Stimulated activated CD4-positive, alpha-beta T cell treated with anti-CD3 and anti-CD28 coated beads, Interleukin-1b, Interleukin-23, amount 100 ng/mL, for 1 hour (primary cell): ENCODE measurements at places on chromosomes 7 and 10.

GRCh38 chr10:91759581-91759986 lies 38.6 kb upstream of the TNKS2 start:
- DNase-seq = no peak

DNA sequence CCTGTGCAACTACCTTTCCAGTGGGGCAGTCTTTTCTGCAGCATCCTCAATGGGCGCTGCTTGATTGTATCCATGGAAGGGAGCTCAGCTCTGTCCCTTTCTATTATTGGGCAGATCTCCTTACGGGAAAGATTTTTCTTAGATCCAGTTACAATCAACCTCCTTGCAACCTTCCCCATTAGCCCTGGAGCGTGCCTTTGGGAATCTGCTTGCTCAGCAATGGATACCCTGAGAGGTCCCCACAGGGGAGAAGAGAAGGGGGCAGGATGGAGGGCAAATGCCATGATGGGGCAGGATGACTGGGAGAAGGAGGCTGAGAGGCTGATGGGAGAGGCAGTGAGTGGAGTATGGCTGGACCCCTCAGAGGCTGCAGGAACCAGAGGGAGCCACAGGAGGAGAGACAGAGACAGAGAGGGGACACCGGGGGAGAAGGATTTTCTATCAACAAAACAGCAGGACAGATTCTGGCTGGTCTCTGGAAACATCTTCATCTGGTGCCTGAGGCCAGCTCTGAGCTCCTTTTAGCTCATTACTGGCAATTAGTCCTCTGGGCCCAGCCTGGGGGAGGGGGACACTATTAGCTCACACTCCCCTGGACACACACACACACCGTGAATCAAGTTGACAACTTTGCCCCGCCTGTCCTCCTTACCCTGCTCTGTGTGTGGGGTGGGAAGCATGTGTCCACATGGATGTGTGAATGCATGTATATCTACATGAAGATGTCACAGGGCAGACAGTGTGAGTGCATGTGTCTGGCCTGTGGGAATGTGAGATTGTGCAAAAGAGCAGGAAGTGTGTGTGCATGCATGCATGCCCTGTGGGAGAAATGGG lies 80.8 kb upstream of the PAX2 start:
- no peak for DNase-seq

DNA sequence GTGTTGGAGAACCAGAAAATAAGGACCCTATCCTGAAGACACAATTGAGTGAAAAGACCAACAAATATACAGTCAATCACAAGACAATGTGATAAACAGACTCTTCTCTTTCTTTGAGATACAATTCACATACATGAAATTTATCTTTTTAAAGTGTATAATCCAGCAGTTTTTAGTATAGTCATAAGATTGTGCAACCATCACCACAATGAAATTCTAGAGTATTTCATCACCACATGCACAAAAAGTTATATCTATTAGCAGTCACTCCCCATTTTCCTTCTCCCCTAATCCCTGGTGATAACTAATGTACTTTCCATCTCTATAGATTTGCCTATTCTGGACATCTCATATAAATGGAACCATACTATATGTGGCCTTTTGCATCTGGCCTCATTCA lies 8.2 kb upstream of the SORBS1 start:
- no peak for DNase-seq

GRCh38 chr7:13910805-13911551 lies 78.5 kb downstream of the ETV1 start:
- no peak for DNase-seq

- DNase-seq = no peak
Observed at GRCh38 chr10:811379-812175, 119.9 kb downstream of the LARP4B start.

DNA sequence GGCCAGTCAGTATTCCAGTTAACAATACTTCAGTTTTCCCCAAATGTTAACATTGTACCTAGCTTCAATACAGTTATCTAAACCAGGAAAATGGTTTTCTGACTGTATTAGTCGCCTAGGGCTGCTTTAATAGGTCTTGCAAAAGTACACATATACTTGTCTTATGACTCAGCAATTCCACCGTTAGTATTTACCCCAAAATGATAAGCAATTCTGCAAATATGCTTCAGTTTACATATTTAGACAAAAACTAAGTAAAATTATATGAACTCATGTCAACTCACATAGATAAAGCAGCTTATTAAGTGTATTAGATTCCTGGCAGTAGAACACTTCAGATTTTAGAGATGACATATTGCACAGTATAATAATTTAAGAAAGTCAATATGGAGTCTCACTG lies 363.3 kb downstream of the ARL4A start:
- DNase-seq = no peak

DNA sequence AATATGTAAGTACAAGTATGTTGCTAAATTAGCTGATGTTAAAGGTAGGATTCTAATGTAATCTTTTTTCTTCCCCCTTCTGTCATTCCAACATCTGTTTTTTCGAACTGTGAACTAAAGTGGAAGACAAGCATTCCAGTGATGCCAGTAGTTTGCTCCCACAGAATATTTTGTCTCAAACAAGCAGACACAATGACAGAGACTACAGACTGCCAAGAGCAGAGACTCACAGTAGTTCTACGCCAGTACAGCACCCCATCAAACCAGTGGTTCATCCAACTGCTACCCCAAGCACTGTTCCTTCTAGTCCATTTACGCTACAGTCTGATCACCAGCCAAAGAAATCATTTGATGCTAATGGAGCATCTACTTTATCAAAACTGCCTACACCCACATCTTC lies 62.7 kb downstream of the WAC start:
- DNase-seq = no peak

DNA sequence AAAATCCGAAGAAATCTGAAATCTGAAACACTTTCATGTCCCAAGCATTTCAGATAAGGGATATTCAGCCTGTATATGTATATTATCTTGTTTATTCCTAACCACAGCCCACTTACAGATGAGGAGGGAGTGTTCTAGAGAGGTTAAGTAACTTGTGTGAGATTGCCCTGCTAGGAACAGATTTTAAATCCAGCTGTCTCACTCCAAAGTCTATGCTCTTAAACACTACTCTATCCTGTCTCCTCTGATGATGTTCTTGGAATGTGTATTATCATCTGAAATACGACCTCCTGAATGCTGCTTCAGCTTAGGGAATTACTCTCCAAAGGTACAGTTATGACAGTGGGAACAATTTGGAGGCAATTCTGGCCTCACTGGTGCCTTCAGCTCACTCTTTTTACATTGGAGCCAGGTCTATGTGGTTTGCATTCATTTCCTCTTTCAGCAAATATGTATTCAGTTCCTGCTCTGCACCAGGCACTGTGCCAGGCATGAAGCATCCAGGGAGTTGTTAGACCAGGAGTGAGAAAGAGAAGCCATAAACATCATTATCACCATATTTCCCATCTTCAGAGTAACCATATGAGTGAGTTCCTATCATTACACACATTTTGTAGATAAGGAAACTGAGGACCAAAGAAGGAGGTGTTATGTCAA lies 70.2 kb downstream of the NOC3L start:
- DNase-seq = no peak

DNA sequence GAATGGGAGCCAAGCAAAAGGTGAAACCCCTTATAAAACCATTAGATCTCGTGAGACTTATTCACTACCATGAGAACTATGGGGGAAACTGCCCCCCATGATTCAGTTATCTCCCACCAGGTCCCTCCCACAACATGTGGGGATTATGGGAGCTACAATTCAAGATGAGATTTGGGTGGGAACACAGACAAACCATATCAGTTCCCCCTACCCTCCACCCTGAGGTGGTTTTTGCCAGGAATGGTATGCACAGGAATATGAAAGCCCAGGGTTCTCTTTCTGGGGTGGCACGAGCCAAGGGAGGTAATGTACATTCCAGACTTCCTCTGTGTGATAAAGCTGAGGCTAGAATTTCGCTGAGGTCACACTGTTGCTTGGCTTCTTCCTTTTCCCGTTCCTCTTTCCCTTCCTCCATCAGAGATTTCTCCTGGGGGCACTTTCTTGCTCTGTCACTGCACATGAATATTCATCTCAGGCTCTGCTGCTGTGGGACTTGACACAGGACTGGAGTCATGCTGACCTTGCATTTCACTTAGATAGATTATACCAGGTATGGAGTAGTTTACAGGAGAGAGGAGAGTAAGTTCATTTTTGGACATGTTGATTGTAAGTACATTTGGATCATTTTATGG lies 347.0 kb upstream of the MTPN start:
- no peak for DNase-seq

DNA sequence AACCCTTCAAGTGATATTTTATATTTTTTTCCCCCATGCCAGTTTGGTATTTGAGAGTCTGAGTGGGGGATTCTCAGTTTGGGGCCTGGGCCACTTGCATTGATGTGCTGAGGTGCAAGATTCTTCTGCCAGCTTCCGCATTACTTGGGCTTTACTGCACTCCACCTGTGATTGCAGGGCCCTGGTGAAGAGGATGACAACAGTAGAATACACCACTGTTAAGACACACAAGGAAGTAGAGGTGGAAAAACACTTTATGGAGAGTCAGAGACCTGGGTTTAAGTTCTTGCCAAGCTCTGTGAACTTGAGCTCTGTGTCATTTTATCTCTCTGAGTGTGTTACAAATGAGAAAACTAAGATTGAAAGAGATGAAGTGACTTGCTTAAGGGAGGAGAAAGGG lies 209.4 kb downstream of the LRMDA start:
- no peak for DNase-seq
